SW480 (cell line): ENCODE measurements at places on chromosomes 1 and 21.

GRCh38 chr1:220511179-220511578 is 16.8 kb upstream of the MARK1 start:
- no peak for DNase-seq

DNA sequence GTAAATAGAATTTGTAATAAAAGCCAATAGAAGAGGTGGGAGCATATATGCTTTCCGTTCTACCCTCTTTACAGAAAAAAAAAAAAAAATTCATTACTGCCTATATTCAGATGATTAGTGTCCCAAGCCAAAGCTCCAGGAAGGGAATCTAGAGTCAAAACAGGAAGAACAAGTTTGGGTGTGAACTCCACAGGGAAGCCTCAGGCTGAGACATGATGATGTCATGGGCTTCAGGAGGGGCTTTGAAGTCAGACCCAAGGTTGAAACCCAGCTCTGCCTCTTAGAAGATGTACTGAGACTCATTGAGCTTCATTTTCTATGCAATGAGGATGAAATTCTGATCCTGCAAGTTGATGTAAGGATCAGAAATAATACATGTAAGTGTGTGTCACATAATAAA is 250.0 kb upstream of the ADGRL2 start:
- no peak for DNase-seq

DNA sequence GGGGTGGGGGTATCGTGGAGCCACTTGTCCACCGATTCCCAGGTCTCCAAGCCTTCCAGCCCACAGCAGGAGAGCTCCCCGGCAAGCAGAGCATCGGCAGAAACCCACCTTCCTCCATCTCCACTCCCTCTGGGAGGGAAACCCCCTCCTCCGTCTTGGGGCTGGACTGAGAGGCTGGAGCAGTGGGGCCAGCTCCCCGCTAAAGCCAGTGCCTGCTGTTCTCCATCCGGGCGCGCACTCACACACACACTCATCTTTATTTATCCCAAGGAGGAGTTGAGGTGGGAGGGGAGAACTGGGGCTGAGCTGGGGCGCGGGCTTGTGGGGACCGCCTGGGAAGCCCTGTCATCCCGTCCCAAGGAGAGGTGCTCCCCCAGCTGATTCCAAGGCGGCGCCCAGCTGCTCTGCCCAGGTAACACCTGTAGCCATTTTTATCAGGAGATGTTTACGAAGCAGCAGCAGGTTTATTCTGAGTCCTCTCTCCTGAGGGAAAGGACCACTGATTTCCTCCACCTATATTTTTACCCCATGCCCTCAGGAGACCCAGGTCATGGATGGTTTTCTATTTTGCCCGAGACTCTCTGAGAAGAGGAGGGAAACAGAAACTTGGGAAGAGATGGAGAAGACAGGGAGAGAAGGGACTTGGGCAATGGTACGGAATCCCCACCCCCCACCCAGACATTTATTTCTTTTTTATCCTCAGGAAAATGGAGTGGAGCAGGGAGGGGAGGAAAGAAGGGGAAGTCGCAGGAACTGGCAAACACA is 2.1 kb downstream of the KCNN3 start:
- DNase-seq = no peak

DNA sequence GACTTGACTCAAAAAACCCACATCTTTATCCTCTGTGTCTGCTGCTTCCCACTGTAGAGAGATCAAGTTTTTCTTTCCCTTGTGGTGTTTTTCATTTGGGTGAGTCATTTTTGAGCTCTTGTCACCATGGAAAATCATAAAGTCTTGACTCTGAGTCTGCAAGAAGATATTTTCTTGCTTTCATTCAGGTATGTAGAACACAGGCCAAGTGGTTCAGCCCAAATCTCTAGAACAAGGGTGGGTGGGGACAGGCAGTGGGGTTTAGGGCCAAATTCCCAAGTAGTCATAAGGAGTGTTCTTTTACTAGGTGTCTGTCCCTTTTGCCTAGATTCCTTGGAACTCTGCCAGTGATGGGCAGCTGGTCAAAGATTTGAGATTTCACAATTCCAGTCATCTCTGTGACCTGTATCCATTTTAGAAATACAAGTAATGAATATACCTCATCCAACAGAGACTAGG is 21.5 kb upstream of the ARHGAP29 start:
- DNase-seq = no peak

- DNase-seq = no peak
Observed at GRCh38 chr1:245327842-245328241, 173.1 kb downstream of the KIF26B start.

DNA sequence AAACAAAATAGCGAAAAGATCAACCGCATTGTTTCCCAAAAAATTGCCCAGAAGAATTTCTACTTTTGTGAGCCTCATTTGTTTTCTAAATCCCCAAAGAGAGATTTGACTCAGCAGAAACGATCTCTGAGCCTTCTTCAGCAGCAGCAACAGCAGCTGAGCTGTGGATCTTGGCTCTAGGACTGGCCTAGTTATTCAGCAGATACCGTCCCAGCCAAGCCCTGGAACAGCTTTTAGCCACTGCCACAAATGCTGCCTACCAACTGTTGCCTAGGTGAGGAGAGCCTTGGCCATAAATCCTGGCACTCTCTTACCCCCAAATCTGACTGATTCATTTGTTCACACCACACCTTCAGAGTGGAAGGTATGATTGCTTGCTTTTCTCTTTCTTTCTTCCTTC is 320.1 kb downstream of the TGFB2 start:
- no peak for DNase-seq

DNA sequence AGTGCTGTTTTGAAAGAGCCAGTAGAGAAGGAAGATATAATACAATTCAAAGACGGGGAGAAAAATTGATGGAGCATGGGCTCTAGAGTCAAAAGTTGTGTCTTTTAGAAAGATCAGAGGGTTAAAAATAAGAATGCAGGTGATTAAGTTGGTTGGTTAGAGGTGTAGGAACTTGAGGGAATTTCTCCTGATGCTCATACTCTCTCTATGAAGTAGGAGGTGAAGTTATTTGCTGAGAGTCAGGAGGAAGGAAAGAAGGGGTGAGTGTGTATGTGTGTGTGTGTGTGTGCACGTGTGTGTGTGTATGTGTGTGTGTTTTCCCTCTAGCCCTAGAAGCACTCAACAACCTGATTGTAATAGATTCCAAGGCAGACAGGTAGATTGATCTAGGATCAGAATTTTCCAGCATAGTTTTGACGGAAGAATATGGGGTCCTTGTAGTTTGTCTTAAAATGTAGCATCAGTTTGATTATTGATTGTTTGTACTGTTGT is 88.3 kb upstream of the MACF1 start:
- no peak for DNase-seq

DNA sequence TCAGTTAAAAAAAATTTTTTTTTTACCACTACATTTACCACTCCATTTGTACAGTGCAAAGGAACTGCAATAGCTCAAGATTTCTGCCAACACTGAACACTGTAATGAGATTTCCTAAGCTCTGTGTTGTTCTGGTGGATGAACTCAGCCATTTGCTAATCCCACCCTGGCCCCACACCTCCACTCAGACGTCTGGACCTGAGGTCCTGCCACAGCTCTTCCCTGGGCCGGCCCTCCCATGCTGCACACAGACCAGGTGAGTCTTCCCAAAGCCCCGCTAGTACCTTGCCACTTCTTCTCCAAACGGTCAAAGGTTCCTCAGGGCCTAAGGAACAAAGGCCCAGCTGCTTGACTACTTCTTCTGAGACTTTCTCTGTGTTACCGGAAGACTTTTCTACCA is 56.4 kb downstream of the SLC45A1 start:
- no peak for DNase-seq

DNA sequence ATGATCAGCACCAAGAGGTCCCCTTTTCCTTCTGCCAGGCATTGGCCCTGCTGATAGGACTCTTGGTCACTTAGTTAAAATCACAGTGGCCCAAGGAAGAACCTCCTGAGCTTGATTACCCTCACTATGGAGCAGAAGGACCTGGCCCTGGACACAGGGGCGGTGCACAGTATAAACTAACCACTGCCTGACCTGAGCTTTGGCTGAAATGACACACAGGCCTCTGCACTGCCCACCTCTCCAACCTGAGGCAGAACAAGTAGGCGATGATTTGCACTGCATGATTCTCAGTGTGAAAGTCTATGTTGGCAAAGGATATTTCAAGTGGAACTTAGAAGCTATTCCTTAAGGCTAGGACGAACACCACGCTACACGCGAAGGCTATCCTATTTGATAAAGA is 48.5 kb downstream of the CAPN2 start:
- no peak for DNase-seq

- no peak for DNase-seq
Observed at GRCh38 chr21:45504516-45505415, 37.5 kb downstream of the SLC19A1 start.

- peak; percentile 45 for DNase-seq
Observed at GRCh38 chr21:33642896-33643657, 776 bp downstream of the ITSN1 start.
